ENCODE measurements at places on chromosomes 16 and 17.

- DNase-seq: no peak
Observed at GRCh38 chr17:5097101-5097834, 14.4 kb downstream of the ZNF232 start.

DNA sequence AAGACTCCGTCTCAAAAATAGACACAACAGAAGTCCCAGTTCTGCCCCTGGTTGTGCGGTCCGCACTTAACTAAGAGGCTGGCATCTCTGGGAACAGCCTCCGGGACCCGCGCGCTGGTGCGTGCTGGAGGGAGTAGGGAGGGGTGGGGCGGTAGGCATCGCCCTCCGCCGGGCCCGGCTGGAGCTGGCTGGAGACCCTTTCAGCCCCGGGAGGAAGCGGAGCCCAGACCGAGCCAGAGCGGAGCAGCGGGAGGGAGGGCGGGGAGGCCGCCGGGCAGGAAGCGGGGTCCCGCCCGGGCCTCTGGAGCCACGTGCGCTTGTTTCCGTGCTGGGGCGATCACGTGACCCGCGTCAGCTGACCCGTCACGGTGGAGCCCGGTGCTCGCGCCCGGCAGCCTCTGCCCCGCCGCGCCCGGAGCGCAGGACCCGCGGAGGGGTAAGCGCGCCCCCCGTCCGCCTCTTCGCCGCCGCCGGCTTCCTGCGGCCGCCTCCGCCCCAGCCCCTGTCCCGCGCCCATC, at the start of gene WDR81:
WDR81 (plus strand) TSS at position 354 of the 518 bp plus-strand sequence. CDS start 256 bp downstream, outside the sequence.
- DNase-seq: peak; percentile 82

DNA sequence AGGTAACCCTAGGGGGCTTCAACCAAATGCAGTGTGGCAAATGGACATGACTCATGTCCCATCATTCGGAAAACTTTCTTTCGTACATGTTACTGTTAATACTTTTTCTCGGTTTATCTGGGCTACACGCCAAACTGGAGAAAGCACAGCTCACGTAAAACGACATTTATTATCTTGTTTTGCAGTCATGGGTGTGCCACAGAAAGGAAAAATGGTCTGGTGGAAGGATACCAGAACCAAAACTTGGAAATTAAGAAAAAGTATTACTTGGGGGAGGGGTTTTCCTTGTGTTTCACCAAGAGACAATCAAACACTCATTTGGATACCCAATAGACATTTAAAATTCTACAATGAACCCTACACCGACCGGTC, 23.6 kb downstream of the ALOX15B start:
- no peak for DNase-seq

DNA sequence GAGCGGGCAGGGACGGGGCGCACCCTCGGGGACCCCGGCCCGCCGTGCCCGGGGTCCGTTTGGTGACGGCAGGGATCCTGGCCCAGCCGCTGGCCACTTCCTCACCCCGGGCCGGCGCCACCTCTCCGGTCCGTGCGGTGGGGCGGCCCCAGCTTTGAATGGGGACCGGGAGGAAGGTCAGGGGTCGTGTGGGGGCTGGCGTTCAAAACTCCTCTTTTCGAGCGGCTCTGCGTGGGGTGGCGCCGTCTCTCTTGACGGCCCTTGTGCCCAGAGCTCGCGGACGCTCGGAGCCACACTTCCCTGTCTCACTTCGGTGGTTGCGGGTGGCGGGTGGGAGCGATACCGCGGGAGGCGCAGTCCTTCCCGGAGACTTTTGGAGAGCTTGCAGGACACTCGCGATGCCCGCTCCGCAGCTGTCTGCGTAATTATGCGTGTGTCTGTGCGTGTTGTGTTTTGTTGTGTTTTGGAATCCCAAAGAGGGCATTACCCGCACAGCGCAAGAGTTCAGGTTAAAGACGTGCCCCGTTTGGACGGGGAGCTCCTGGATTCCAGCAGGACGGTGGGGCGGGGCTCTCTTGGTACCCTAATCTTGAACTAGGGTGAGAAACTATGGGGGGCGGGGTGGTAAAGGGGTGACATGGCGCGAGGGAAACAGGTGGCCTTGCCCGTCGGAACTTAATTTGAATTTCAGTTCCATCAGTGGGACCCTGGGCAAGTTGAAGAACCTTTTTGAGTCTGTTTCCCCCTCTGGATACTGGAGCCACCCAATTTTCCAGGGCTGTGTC, 637 bp downstream of the PLCG2 start:
- DNase-seq: no peak

DNA sequence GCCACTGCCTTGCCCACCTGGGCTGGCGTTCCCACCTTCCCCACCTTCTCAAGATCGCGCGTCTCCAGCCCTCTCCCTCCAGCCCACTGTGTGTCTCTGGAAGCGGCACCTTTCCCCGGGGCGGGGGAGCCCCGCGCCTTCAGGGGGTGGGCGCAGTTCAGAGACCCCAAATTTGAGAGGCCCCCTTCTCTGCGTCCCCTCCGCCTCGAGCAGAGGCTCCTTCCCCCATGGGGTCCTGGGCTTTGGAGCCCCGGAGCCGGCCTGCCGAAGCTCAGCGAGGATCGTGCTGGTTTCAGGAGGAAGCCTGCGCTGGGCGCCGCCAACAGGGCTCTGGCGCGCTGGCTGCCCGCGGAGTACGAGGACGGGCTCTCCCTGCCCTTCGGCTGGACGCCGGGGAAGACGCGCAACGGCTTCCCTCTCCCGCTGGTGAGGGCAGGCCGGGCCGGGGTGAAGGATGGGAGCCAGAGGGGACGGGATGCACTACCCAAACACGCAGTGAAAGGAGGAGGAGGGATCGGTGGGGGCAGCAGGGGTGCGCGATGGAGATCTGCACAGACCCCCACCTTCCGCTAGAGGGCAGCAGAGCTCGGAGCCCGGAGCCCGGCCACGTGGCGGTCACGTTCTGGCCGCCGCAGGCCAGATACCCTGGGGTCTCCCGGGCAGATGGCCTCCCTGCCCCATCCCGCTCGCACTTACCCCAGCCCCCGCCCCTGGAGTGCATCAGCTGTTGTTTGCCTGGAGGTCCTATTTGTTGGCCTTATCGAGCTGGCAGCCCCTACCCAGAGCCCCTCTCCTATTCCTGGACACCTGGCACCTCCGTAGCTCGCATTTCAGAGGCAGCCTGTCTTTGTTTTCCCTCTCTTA, 11.1 kb downstream of the LPO start:
- peak; percentile 70 for DNase-seq

DNA sequence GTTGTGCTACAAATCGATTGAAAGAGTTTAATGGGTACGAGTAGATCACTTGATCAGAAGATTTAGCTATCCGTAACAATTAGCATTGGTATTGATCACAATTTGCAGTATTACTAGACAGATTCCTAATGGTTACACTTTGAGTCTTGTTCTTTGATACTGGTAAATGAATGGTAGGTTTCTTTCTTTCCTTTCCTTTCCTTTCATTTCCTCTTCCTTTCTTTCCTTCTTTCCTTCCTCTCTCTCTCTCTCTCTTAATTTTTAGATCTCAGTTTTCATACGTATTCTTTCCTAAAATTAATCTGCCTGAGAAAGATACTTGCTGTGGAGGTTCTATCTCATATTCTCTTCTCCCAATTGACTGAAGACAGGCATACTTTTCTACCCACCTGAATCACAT, 17.9 kb downstream of the CPD start:
- DNase-seq: no peak

GRCh38 chr17:50697663-50698272, 9.9 kb downstream of the ANKRD40 start:
- no peak for DNase-seq

GRCh38 chr17:81330884-81331245, 35.8 kb upstream of the SLC38A10 start:
- DNase-seq: no peak

GRCh38 chr16:66926961-66927436, 1.7 kb upstream of the RRAD start:
- DNase-seq: no peak

DNA sequence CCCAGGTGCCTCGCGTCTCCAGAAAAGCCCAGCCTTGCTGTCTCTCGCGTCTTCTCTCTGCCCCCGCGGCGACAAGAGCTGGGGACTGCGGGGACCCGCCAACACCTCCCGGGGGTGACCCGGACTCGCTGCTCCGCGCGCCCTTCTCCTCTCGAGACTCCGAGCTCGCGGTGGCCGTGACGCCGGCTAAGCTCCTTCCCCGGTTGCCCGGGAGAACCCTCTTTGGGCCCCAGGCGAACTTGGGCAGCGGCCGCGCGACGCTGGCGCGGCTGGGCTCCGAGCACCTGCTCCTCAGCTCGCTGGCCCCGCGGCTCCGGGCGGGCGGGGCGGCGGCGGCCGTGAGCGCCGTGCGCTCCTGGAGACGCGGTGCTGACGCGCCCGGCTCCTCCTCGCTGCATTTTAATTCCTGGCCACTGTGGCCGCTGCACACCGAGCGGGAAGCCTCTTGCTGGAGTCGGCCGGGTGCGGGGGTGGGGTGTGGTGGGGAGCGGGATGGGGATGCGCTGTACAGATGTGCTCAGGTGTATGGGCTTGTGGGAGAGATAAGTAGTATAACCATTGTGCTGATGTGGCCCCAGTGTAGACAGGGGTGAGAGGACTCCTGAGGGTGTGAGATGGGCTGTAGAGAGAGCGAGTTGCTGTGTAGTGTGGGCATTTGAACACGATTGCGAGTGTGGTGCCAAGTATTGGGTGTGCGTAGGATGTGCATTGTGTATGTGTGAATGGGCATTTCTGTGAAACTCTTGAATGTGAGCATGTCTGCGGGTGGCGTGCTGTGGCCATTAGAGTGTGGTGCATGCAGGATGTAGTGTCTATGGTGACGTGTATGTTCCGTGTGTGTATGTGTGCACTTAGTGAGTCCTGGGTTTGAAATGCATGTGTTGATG, at the start of gene ASIC2:
ASIC2 (minus strand) TSS at position 315 of the 887 bp plus-strand sequence.
- no peak for DNase-seq

All from stimulated activated naive CD4-positive, alpha-beta T cell treated with Interleukin-2 at 50 U/mL for 16 hours (primary cell).